ENCODE measurements at places on chromosomes 2 and 18. TPM values are rescaled to one million over a fixed set of nuclear protein-coding genes. Genes with fewer than 3 reads are reported as not detected.

- DNase-seq: no peak
Observed at GRCh38 chr2:70009762-70010575, 48.5 kb upstream of the ASPRV1 start.

GRCh38 chr2:224379986-224380385 is 21.9 kb downstream of the FAM124B start:
- DNase-seq: no peak

GRCh38 chr2:111178730-111179405 is 58.2 kb downstream of the BCL2L11 start:
- peak; percentile 30 for DNase-seq

DNA sequence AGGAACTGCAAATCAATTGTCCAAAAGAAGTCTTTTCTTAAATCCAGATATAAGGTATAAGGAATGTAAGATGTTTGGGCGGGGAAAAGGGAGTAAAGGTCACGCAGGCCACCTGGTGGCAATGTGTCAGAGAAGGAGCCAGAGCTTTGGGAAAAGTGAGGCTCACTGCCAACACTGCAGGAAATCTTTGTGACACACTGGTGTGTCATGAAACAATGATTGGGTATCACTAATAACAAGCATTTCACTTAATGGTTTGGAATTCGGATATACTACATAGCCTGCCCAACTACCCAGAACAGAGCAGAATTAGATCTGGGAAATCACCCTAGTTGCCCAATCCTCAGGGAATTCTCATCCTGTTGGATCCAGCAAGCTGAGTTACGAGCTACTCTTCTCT is 61.0 kb downstream of the RBMS1 start:
- peak; percentile 79 for DNase-seq

GRCh38 chr2:76450024-76450475 is 739.3 kb upstream of the GCFC2 start:
- DNase-seq: no peak

The CTAGE1 gene
- 0.12 TPM for total RNA-seq

GRCh38 chr18:26262156-26262555 is 35.9 kb downstream of the TAF4B start:
- DNase-seq: no peak

All from astrocyte (in vitro differentiated cells and primary cell).